ENCODE measurements at places on chromosomes 6 and 20.

- no peak for DNase-seq
Measured at GRCh38 chr20:21219686-21220085, 83.4 kb upstream of the XRN2 start.

GRCh38 chr20:57652606-57653545 is 32.6 kb upstream of the ZBP1 start:
- peak; percentile 63 for DNase-seq

GRCh38 chr6:70857387-70858077 is 99.3 kb downstream of the B3GAT2 start:
- DNase-seq = no peak

DNA sequence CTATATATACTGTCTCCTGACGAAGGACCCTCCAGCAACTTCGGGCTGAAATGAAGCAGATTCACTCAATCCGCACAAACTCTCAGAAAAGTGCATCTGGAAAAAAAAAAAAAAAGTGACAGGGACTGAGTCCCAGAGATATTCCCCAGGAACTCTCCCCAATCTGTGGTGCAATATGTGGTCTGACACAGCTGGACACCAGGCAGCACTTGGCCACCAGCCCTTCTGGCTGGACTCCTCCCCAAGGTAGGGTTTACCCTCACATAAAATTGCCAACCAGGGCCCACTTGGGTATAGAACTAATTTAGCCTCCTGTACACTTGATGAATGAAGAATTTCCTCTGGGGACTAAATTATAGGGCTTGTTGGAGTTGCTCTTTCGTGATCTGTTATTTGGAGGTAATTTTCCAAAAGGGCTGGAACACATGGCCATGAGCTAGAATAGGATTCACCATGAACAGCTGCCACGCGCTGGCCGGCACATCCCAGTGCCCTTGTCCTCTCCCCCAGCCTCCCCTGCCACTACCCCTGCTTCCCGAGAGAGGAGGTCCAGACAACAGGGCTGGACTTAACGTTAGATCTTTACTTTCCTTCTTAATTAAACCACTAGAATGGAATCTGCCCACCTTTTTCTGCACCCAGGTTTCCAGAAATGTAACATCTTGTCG is 379.2 kb downstream of the BMP2 start:
- DNase-seq = no peak

- DNase-seq = no peak
Measured at GRCh38 chr20:56411759-56412472, at the start of gene CASS4. Gene CASS4 (plus strand): TSS chr20:56412260. CDS start chr20:56412459, 199 bp downstream.

- no peak for DNase-seq
Measured at GRCh38 chr6:128595544-128595943, 75.1 kb upstream of the PTPRK start.

GRCh38 chr6:89098461-89098860 is 17.9 kb downstream of the PNRC1 start:
- DNase-seq = no peak

DNA sequence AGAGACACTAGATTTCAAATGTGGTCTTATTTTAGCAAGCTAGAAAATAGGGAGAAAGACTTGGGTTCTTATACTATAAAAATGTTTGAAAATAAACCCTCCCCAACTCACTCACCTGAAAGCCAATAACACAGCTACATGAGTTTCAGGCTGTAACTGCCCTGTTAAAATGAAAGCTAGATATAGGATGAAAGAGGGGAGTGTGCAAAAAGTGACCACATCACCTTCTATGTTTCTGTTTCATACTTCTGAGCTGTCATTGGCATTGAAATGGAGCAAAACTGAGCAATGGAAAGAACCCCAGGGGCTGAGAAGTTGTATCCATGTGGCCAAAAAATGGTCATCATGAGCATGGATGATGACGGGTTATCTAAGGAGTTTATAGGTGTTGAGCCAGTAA is 148.1 kb upstream of the TENT5A start:
- no peak for DNase-seq

Measured in tibial artery (tissue), 4 donors.